ENCODE measurements at places on chromosomes 11 and 22. TPM values are rescaled to one million over a fixed set of nuclear protein-coding genes. Genes with fewer than 3 reads are reported as not detected.

The CD3G gene
- not detected for total RNA-seq

The KDM4E gene
- not detected for total RNA-seq

The IFTAP gene
- total RNA-seq, result 45.4 TPM

The MS4A14 gene
- total RNA-seq, result not detected

The TRIM48 gene
- total RNA-seq, result not detected

The APOBEC3A gene
- not detected for total RNA-seq

The OR51E2 gene
- total RNA-seq, result not detected

The KRTAP5-7 gene
- total RNA-seq, result not detected

The KRTAP5-2 gene
- not detected for total RNA-seq

The CASP1 gene
- total RNA-seq, result 4.2 TPM

The PANX3 gene
- not detected for total RNA-seq

The CFL1 gene
- total RNA-seq, result 1,455 TPM

The MS4A12 gene
- total RNA-seq, result not detected

The PIK3IP1 gene
- 8.1 TPM for total RNA-seq

The SCGB1A1 gene
- total RNA-seq, result not detected

The MPPED2 gene
- 0.32 TPM for total RNA-seq

The FOXRED2 gene
- total RNA-seq, result 4.9 TPM

The APOL6 gene
- 11.4 TPM for total RNA-seq

The C11orf87 gene
- not detected for total RNA-seq

The MS4A3 gene
- total RNA-seq, result not detected

The RIMBP3B gene
- total RNA-seq, result not detected

The FDXACB1 gene
- total RNA-seq, result 3.8 TPM

The DUSP18 gene
- 8.4 TPM for total RNA-seq

The FAT3 gene
- total RNA-seq, result under 0.01 TPM

The CYTH4 gene
- not detected for total RNA-seq

The TMPRSS13 gene
- total RNA-seq, result not detected

The ADAMTS8 gene
- not detected for total RNA-seq

The CRYBA4 gene
- total RNA-seq, result not detected

The NLRP6 gene
- not detected for total RNA-seq

The NXPE1 gene
- total RNA-seq, result not detected

The RGL4 gene
- not detected for total RNA-seq

The NCAM1 gene
- not detected for total RNA-seq

The GAB2 gene
- total RNA-seq, result 21.6 TPM

The RCOR2 gene
- total RNA-seq, result 0.65 TPM

The KCNE3 gene
- total RNA-seq, result 1.2 TPM

The LGALS1 gene
- total RNA-seq, result 9,538 TPM

The ABCC8 gene
- not detected for total RNA-seq

The ARHGAP8 gene
- not detected for total RNA-seq

The ANGPTL5 gene
- total RNA-seq, result not detected

The IL17REL gene
- total RNA-seq, result 0.15 TPM

The H19 gene
- total RNA-seq, result 19.2 TPM

The PTPRCAP gene
- total RNA-seq, result 0.30 TPM

The KCNK4 gene
- under 0.01 TPM for total RNA-seq

The RIMBP3C gene
- total RNA-seq, result under 0.01 TPM
